ENCODE measurements at places on chromosomes 6 and 20.

- no peak for DNase-seq
Observed at GRCh38 chr20:32456869-32457478, 98.8 kb downstream of the ASXL1 start.

DNA sequence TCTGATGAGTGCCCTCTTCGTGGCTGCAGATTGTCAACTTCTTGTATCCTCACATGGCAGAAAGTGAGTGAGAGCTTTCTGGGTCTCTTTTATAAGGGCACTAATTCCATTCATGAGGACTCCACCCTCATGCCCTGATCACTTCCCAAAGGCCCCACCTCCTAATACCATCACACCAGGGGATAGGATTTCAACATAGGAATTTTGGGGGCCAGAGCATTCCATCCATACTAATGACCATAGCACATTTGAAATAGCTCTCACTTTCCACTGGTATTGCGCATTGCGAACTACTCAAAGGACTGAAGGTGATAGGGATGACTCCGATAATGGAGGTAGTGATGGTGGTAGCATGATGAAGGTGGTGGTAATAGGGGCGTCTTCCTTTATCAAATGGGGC, 324.3 kb downstream of the PRL start:
- DNase-seq, result no peak

DNA sequence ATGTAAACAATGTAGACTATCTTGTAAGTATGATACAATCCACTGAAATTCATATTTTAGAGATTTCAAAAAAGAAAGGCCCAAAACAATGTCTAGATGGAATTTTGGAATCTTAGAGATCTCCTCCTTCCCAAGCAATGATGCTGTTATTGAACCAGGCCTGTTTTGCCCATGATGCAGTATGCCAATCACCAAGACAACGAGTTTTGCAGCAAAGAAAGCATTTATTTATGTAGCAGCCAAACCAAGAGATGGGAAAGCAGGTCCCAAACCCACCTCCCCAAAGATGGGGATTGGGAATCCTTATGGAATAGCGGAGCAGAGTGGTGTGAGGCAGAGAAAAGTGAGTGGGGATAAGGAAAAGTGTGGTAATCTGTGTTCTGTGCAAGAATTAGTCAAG, 197.8 kb upstream of the NT5E start:
- DNase-seq, result no peak

DNA sequence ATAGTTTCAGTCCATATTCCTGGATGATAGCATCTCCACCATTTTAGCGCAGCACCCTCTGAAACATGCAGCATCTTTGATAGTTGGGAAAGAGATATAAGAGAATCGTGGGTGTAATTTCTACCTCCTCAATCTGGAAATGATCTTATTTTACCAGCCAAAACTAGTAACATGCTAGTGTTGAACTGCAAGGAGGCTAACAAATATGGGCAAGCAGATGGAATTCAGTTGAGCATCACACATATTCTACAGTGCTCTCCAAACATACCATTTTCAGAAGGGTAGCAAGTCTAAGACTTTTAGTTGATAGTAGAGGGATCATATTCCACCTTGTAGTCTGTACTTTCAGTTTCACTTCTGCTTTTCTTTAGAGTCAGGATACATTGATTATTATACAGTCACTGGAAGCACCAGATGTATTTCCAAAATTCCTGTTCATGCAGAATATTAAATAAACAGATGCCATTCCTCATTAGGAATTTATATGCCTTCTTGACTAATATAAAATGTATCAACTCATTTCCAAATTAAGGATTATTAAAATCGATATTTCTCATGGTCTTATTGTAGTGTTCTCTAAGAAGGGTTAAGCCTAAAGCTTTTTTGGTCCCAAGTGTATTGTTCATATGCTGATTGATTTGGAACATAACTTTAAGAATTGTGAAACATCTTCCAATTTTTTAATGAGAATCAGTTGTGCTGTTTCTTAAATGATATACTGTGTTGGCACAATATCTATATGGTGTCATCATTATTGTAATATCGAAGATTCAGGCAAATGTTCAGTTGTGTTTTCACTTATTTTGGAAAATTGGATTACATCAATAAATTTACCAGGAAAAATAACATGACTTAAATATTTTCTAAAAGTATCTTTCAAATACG, 362.0 kb downstream of the CENPW start:
- no peak for DNase-seq

GRCh38 chr6:96604420-96604819, 41.5 kb downstream of the FHL5 start:
- no peak for DNase-seq

GRCh38 chr6:163533443-163533842, 118.9 kb downstream of the QKI start:
- no peak for DNase-seq

- DNase-seq, result no peak
Observed at GRCh38 chr20:12305188-12305950, 387.7 kb downstream of the BTBD3 start.

GRCh38 chr6:78910591-78911171, 43.3 kb downstream of the IRAK1BP1 start:
- no peak for DNase-seq

DNA sequence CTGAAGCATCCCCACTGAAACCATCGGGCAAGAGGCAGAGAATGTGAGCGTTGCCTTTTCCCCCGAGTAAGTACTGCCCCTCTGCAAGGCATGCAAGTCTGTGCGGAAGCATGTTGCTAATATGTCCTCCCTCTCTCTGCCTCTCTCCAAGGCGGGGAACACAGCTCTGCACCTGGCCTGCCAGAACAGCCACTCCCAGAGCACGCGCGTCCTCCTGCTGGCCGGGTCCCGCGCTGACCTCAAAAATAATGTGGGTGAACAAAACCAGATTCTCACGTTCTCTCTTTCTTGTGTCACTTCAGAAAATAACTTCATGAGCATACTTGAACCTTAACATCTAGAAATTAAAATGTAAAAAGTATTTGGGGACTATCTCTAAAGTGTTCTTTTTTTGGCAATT, 26.4 kb downstream of the LYRM2 start:
- DNase-seq, result no peak

- DNase-seq, result peak; percentile 95
Observed at GRCh38 chr6:166488076-166488685, 98.3 kb downstream of the RAMACL start.

DNA sequence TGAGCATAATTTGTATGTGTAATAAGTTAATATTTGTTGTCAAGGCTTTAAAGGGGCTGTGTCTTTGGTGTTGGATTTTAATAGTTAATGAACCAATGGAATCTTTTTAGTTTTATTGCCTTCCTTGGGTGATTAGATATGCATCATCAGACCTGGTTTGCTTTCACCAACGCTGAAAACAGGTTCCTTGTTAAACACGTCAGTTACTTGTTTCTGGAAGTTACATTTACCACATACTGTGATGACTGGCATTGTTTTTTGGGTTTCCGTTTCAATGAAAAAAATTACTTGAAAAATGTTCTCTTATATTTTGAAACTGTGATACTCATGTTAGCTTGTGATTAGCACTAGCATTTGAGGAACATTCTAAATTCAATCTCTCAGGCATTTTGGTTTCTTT, 58.6 kb upstream of the RNF144B start:
- DNase-seq, result no peak

DNA sequence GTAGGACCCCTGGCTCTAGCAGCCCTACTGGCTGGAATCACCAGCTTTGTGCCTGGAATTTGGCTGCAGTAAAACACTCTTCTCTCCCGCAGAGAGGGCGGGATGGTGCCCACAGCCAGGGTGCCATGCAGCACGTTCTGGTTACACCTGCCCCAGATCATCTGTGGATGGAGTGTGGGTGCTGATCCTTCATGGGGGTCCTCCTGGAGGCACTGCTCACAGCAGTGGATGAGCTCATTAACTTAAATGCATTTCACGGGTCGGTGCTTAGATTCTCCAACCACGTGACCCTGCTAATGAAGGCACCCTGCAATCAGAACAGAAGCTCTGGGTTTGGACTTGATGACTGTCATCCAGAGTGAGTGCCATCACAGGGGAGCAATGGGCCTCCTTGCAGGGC, 138.6 kb upstream of the AFDN start:
- no peak for DNase-seq

- DNase-seq, result no peak
Observed at GRCh38 chr6:88374553-88374952, 208.4 kb upstream of the CNR1 start.

DNA sequence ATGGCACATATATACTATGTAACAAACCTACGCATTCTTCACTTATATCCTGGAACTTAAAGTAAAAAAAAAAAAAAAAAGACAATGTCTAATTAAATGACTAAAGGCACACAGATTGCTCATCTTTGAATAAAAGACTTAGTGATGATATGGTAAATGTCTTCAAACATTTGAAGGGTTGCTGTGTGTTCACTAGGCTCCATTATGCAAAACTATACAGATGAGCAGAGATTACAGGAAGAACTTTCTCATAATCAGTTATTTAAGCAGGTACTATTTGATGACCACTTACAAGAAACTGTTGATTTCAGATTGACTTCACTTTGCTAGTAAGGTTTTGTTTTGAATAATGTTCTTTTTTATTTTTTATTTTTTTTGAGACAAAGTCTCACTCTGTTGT, 34.4 kb downstream of the DNAH8 start:
- DNase-seq, result no peak

Data from CD4-positive, alpha-beta T cell treated with Interleukin-6 at 100 ng/mL for 8 hours (primary cell).